ENCODE measurements at places on chromosomes 1 and 21. TPM values are rescaled to one million over a fixed set of nuclear protein-coding genes. Genes with fewer than 3 reads are reported as not detected.

GRCh38 chr1:166432655-166433054 lies 265.9 kb upstream of the FAM78B start:
- no peak for DNase-seq

Gene AMY1C
- not detected for total RNA-seq

DNA sequence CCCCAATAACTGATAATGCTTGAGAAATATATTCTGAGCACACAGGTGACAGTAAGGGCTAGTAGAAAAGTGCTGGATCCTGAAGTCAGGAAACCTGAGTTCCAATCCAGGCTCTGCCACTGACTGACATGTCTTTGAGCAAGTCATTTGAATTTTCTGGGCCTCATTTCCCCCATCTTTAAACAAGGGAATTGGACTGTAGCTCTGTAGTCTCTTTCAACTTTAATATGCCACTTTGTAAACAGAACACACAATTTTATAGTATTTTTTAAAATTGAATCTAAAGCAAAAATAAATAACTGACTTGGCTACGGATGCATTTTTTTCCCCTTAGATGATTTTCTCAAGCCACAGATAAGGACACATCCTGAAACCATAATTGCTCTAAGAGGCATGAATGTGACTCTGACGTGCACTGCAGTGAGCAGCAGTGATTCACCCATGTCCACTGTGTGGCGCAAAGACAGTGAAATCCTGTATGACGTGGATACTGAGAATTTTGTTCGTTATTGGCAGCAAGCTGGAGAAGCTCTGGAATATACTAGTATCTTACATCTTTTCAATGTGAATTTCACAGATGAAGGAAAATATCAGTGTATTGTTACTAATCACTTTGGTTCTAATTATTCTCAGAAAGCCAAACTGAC lies 37.0 kb downstream of the LRIG2 start:
- no peak for DNase-seq

GRCh38 chr1:231844986-231845502 lies 218.5 kb downstream of the DISC1 start:
- no peak for DNase-seq

- no peak for DNase-seq
Measured at GRCh38 chr1:163170331-163170730, 32.4 kb downstream of the RGS5 start.

GRCh38 chr1:29695036-29695435 lies 458.7 kb downstream of the PTPRU start:
- no peak for DNase-seq

Gene UTS2
- not detected for total RNA-seq

- DNase-seq, result no peak
Measured at GRCh38 chr1:158248771-158249170, 5.5 kb upstream of the CD1A start.
